Brain (organoid and tissue), 16 donors: ENCODE measurements at places on chromosomes 12 and 14. TPM values are rescaled to one million over a fixed set of nuclear protein-coding genes. Genes with fewer than 3 reads are reported as not detected.

TMEM132C gene
- 3.0 TPM for polyA plus RNA-seq

PPP1R1A gene
- polyA plus RNA-seq = 16.0 TPM

DNA sequence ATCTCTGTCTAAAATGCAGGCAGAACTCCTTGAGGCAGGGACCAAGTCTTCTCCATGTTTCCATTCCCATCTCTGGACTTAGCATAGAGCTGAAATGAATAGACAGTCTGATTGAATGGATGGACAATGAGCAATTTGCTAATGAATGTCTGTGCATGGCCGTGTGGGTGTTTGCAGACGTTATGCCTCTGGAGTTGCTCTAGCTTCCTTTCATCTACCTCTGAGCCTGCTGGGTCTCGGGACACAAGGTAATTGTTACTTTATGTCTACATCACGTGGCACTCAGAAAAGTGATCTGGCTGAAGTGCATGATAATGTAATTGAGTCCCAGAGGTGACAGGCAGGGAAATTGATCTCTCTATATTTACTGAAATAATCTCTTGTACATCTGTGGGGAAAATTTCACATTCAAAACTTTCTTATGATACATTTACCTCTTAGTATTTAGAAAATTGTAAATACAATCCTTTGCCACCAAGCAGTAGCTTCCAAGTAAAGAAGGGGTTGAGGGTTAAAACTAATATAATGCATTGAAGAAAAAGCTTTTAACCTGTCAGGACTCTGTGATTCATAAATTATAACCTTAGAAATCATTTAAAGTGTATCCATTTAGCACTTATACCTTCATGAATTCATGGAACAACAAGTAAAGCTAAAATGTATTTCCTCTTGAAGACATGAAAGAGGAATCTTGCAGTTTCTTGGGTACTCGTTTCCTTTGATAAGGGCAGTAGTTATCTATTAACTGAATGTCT is 424.1 kb downstream of the APAF1 start:
- no peak for DNase-seq

- no peak for DNase-seq
Measured at GRCh38 chr14:64736271-64737169, 32.3 kb downstream of the PLEKHG3 start.

DNA sequence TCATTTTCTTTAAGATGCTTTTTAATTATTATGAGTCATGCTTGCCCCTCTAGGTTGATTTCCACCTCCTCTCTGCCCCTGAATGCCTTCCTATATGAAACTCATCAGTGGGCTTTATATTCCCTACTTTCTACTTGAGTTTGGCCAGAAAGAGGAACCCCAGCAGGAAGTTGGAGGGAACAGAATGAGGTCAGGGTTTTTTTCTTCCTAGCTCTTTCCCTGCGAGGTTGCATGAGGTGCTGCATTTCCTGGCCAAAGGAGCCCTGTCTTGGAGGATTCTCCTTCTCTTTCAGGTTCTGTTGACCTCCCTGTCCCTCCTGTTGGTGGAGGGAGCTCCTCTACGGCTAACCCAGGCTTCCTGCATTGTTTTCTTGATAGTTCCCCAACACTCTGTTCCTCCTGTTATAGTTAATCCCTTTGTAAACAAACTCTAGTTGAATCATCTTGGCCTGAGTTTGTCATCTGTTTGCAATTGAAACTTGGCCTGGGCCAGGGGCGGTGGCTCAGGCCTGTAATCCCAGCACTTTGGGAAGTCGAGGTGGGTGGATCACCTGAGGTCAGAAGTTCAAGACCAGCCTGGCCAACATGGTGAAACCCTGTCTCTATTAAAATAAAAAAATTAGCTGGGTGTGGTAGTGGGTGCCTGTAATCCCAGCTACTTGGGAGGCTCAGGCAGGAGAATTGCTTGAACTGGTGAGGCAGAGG is 15.3 kb upstream of the SPIC start:
- DNase-seq = no peak

DNA sequence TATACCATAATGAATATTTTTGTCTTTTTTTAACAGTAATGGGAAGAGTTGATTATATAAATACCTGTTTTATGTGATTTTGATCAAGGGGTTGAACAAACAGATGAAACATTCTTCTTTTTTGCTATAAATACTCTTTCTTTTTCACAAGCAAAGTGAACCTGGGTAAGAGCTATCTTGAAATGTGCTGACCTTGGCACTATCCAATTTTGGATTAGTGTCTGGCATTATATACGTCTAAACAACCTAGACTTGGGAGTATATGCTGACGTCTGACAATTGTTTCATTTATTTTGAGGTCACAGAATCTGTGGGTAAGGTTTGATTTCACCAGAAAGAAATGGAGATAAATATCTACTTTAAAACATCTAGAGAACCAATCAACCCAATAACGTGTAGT is 716.0 kb upstream of the STXBP6 start:
- DNase-seq = no peak

DNA sequence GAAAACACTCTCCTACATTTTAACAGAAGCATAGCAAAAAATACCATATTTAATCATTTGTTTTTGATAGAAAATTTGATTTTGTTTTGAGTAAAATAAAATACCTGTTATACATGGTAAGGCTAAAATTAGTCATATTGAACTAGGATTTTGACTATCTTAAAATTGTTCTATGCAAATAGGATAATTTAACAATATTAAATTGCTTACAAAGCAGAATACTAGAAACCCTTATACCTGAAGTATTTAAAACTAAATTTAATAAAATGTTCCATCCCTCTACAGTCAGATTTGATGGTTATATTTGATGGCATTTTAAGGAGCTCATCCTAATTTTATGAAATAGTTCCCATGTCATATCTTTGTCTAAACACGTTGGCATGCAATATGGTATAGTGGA is 323.2 kb downstream of the GPHN start:
- no peak for DNase-seq

DNA sequence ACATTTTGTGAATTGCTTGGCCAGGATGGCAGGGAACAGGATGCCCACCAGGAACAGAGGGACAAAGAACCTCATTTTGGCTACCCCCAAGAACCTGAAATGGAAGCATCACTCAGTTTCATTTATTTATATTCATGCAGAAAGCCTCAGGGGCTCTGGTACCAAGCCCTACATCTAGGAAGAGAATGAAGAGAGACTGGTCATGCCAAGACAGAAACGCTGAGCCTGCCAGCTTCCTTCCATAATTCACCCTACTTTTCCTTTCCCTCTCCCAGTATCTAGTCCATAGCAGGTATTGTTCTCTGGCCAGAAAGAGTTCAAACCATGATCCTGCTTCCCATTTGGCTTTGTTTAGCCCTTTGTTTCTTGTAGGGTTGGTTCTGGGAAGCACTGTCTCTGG is at the start of gene LALBA:
Gene LALBA (minus strand): TSS at position 101 of the 400 bp plus-strand sequence. CDS start 26 bp downstream, at position 75.
- no peak for DNase-seq

DNA sequence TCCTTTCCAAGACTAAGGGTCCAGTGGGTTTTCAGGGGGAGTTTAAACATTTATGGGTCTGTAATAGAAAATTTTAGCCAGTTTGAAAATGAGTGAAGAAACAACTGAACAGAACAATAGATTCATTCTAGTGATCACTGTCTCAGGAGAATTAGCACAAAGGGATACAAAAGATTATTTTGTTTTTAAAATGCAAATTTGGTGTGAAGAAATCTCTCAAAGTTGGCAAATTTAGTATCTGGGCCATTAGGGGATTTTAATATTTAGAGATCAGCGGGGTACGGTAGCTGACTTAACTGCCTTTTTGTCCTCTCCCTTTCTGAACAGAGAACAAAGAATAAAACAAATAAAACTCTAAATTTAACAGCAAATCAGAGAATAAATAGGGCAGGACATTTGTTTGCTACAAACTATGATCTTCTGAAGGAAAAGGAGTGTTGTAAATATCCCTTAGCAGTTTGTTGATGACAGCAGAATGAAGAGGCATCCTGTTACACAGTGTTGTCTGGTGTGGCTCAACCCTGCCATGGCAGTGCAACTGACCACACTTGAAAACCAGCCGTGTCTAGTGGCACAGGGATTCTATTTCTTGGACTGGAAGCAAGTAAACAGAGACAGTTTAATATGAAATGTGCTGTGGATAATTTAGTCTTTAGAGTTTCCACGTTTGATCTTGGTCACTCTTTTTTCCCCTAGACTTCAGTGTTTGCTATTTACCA is 46.3 kb upstream of the LRTM2 start:
- DNase-seq = no peak

GRCh38 chr12:70365398-70365647 is 767 bp upstream of the KCNMB4 start:
- DNase-seq = peak; percentile 3
